ENCODE measurements at places on chromosomes 7 and 10. TPM values are rescaled to one million over a fixed set of nuclear protein-coding genes. Genes with fewer than 3 reads are reported as not detected.

UBE2D4 gene
- total RNA-seq: 18.3 TPM

ALOX5 gene
- total RNA-seq: not detected

PNLIPRP2 gene
- total RNA-seq: not detected

ACHE gene
- total RNA-seq: 0.27 TPM

HPS1 gene
- total RNA-seq: 32.6 TPM
